NCI-H446 (cell line): ENCODE measurements at places on chromosomes 12 and 14.
A peak's percentile ranks its signal among the peaks of the same experiment; 100 is the strongest.

DNA sequence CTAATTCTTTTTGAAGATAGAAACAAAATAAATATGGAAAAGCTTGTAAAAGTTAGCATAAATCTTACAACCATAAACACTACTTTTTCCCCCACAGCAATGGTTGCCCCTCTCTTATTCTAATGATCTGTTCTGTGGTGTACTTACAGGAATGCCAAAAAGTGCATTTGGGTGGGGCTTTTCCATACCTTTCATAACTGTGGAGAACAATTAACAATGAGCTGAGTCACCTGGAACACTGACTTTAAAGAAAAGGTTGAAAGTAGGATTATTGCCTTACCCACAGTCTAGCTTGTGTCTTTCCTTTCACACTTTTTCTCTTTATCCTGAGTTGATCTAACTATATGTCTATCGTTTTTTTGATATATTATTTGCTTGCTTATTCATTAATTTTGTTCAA is 86.9 kb downstream of the TPH2 start:
- DNase-seq: no peak

DNA sequence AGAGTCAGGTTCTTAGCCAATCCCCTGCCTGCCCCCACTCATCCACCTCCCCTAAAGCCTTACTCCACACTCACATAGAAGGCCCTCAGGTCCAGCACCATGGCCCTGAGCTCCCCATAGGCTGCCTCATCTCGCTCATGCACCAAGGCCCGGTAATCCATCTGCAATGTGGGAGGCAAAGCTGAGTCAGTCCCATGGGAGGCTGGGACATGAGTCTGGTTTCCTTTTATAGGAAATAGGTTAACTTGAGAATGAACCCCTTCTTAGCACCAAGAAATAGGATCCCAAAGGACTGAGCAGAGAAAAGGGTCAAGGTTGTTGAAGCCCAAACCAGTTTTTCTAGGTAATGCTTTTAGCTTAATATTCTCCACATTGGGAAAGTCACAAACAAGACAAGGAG is 2.1 kb upstream of the EMC9 start:
- DNase-seq: no peak

DNA sequence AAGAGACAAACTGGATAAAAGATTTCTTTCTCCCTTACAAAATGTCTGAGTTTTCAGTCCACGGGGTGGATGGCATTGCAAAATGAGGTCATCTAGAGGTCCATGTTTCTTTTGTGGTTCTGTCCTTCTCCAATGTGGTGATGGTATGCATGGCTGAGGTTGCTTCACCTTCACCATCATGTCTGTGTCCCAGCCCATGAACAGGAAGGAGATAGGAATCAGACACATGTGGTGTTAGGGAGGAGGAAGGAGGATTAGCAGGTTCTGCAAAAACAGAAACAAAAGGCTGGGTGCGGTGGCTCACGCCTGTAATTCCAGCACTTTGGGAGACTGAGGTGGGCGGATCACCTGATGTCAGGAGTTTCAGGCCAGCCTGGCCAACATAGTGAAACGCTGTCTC is 11.0 kb upstream of the AEBP2 start:
- no peak for DNase-seq

- DNase-seq: no peak
These were observed 618 bp upstream of the PGAM5 start for GRCh38 chr12:132710043-132710404.

GRCh38 chr12:51911307-51911706 is 4.0 kb downstream of the ACVRL1 start:
- no peak for DNase-seq

DNA sequence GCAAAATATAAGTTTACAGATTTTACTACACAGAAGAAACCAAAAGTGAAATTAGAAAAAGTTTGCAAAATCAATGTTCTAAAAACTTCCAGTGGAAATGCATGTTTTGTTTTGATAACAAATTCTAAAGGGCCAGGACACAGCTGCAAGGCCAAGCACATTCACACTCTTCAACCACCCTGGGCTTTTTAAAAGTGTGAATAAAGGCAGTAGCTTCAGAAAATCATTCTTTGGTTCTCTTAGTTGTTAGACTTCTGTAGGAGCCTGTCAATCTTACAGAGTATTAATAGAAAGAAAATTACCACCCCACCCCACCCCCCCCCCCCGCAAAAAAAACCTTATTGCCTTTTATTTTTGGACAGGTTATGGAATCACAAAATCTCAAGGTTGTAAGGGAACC is 105.2 kb upstream of the EGLN3 start:
- no peak for DNase-seq

GRCh38 chr12:90366286-90366685 is 588.7 kb downstream of the CCER1 start:
- peak; percentile 0 for DNase-seq

GRCh38 chr12:49959685-49960473 is 1.8 kb upstream of the AQP5 start:
- DNase-seq: no peak

DNA sequence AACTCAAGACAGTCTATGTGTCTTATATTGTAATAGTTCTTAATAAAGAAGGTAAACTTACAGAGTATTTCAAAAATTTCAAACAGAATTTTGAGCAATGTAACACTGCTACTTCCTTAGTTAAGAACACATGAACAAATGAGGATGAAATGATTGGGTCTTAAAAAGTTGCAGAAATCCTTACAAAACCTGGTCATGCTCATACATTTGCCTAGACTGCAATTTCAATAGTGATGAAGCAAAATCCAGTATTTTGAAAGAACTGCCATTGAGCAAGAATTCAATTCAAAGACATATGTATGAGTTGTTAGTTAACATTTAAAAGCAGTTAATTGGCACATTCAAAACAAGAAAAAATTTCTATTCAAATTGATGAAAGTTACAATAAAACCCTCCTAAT is 17.8 kb upstream of the HIF1A start:
- no peak for DNase-seq

GRCh38 chr12:49946497-49946896 is 4.0 kb upstream of the AQP2 start:
- DNase-seq: no peak

DNA sequence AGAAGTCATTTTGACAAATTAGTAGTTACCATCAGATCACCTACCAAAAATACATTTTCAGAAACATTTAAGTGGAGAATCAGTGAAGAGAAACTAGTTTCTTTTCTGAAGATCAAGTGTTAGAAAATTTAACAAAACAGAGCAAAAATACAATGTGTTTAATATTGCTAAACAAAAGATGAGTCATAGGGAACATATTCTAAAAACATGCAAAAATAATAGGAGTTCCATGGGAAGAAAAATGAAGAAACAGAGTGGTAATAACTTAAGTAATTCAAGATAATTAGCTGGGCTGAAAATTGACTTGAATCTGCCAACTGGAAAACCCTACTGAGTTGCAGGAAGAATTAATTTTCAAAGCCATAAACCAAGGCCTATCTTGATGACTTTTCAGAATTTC is 111.5 kb upstream of the KITLG start:
- no peak for DNase-seq

GRCh38 chr12:4356041-4356327 is 23.5 kb downstream of the FGF23 start:
- DNase-seq: no peak

GRCh38 chr14:103730490-103731035 is 15.0 kb downstream of the ZFYVE21 start:
- no peak for DNase-seq

DNA sequence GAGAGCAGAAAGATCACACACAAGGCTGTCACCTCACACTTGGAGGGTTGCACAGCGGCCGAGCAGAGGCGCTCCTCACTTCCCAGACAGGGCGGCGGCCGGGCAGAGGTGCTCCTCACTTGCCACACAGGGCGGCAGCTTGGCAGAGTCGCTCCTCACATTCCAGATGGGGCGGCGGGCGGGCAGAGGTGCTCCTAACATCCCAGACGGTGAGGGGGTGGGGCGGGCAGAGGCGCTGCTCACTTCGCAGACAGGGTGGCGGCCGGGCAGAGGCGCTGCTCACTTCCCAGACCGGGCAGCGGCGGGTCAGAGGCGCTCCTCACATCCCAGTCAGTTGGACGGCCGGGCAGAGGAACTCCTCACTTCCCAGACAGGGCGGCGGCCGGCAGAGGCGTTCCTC is 9.1 kb downstream of the TMBIM4 start:
- DNase-seq: no peak

DNA sequence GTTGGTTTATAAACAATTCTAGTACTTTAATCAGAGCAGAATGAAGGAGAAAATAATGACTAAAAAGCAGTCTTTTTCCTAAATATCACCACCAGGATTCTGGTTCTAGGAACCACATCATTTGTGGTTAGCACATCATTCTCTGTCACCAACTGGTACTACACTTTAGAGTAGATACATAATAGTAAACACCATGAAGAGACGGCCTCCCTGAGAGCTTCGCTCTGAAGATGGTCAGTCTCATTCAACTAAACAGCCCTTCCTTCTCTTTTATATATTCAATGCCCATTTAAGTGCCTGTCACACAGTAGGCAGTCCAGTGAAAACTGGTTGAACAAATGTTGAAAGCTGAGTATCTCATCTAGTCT is 10.9 kb downstream of the SLC38A2 start:
- DNase-seq: no peak

DNA sequence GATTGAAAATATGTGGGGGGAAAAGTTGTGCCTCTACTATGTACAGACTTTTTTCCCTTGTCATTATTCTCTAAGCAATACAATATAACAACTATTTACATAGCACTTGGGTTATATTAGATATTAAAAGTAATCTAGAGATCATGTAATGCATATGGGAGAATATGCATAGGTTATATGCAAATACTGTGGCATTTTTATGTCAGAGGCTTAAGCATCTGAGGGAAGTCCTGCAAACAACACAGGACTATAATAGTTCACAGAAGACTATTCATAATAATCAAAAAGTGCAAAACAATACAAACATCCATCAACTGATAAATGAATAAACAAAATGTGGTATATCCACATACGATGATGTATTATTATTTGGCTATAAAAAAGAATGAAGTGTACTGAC is 33.7 kb downstream of the YAF2 start:
- no peak for DNase-seq

GRCh38 chr14:87449016-87449415 is 544.0 kb downstream of the GALC start:
- no peak for DNase-seq

DNA sequence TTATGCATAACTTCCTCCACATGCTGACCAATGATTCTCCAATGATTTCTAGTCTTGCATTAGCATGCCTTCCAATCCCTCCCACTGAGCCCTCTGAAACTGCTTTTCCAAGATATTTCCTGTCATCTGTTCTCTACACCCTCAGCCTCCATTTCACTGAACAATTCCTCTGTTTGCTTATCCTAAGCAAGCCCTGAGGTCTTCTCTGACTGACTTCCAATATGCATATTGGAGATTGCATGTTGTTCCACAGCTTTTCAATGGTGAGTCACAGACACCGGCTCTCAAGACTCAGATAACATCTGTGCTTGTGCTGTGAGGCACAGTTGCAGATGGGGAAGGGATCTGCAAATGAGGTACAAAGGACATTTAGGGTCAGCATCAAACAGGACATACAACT is 141.0 kb downstream of the SLC16A7 start:
- no peak for DNase-seq

DNA sequence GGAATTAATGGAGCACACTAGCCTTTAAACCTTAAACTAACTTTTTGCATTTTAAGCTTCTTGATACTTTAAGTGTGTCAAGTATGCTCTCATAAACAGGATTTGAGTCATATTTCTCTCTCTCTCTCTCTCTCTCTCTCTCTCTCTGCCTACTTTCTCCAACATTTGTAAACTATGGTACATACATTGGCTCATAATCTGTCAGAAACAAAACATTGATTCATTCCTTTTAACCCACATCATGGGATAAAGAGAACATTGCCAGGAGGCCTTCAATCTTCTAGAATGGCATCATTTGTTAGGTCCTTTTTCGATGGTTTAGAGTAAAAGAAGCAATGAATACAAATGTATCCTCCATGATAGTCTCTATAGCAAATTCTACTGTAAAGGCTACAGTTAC is 81.6 kb upstream of the RERGL start:
- no peak for DNase-seq

DNA sequence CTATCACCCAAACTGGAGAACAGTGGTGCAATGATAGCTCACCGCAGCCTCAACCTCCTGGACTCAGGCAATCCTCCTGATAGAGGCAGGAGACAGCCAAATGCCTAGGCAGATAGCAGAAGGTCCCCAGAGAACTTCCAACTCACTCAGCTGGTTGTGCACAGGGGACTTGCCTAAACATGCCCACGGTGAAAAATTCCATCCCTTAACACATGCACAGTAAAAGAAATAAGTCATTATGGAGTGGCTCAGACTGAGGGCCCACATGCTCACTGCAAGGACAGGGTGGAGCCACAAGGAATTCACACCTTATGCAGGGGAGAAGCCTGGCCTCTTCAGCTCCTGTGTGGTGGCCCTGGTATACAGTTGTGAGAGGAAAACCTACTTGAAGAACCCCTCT is 525.8 kb upstream of the ATP2B1 start:
- DNase-seq: no peak

DNA sequence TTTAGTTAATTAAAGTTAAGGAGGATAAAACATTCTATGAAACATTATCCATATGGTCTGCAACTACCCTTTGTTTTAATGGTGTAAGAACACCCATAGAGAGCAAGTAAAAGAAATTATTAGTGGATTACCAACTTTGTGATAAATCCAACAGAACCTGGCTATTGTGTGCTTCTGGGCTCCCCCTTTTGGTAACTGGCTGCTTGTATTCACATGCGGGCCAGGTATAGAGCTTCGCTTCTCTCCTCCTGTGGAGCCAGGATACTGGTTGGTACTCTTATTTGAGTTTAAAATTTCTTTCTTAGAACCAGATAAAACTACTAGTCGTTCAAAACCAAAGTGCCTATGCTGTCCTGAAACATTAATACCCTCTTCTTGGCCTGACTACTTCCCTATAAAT is 81.0 kb downstream of the PTPRR start:
- DNase-seq: no peak

DNA sequence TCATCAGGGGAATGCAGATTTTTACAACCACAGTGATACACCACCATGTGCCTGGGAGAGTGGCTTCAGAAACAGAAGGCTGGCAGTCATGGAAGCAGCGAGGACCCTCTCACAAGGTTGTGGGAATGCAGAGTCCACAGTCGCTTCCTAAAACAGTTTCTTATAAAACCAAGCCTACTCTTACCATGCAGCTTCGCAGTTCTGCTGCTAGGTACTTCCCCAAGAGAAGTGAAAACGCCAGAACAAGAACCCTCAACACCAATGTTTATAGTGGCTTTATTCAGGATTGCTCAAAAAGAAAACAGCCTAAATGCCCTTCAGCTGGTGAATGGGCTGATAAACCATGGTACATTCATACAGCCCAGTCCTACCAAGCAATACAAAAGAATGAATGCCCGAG is 87.2 kb downstream of the DDX51 start:
- DNase-seq: no peak

GRCh38 chr12:12803186-12803585 is 10.0 kb upstream of the DDX47 start:
- no peak for DNase-seq

DNA sequence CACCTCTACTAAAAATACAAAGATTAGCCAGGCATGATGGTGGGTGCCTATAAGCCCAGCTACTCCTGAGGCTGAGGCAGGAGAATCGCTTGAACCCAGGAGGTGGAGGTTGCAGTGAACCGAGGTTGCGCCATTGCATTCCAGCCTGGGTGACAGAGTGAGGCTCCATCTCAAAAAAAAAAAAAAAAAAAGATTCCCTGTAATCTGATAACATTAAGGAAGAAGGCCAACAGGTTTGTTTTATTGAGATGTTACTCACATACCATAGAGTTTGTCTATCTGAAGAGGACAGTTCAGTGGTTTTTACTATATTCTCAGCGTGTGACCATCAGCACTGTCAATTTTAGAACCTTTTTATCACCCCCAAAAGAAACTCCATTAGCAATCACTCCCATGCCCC is 37.5 kb downstream of the TSPAN9 start:
- no peak for DNase-seq
